HepG2 (cell line): ENCODE measurements at places on chromosomes 3 and 15.

GRCh38 chr3:184586851-184587250, 25.3 kb downstream of the EPHB3 start:
- no peak for DNase-seq

- no peak for DNase-seq
These were observed 171.2 kb downstream of the KCNMB2 start for GRCh38 chr3:178707311-178708031.

GRCh38 chr3:106302451-106303221, 433.8 kb upstream of the CBLB start:
- no peak for DNase-seq

DNA sequence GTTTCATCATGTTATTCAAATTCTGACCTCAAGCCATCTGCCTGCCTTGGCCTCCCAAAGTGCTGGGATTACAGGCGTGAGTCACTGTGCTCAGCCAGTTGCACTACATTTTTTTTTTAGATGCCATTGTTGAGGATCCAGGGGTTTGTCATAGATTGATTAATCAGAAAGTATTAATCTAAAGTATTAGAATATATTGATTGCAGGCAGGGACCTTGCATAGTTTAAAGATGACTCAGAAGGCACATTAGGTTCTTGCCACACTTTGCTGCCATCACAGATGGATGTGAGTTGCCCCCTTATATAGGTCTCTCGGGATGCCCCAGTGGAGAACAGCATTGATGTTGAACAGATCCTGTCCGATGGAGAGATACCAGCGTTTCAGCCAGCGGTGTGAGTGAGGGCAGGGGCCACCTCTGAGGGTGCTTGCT, 41.1 kb downstream of the IGF1R start:
- no peak for DNase-seq

DNA sequence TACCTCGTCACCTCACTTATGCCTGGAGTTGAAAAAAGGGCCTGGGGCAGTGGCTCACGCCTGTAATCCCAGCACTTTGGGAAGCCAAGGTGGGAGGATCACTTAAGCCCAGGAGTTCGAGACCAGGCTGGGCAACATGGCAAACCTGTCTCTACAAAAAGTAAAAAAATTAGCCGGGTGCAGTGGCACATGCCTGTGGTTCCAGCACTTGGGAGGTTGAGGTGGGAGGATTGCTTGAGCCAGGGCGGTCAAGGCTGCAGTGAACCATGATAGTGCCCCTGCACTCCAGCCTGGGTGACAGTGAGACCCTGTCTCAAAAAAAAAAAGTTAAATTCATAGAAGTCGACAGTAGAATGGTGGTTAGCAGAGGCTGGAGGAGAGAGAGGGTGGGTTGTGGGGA, 4.6 kb upstream of the NEIL1 start:
- DNase-seq: no peak

DNA sequence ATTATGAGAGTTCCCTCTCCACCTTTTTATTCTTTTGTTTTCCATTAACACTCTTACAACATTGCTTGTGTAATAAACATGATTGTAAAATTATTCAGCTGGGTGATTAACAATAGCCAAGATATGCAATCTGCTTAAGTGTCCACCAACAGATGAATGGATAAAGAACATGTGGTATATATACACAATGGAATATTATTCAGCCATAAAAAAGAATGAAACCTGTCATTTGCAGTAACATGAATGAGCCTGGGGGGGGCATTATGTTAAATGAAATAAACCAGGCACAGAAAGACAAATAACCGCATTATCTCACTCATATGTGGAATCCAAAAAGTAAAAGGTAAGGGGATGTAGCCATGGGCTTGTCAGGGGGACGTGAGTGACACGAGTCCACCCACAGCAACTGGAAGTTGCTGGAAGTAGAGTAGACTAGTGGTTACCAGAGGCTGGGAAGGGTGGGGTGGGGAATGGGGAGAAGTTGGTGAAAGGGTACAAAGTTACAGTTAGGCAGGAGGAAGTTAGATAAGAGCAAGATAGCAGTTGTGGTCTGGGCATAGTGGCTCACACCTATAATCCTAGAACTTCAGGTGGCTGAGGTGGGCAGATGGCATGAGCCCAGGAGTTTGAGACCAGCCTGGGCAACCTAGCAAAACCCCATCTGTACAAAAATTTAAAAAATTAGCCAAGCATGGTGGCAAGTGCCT, 28.7 kb upstream of the CD47 start:
- no peak for DNase-seq

GRCh38 chr3:74862476-74862875, 248.0 kb upstream of the CNTN3 start:
- DNase-seq: no peak

- no peak for DNase-seq
These were observed 109.1 kb downstream of the MINAR1 start for GRCh38 chr15:79541196-79541595.

DNA sequence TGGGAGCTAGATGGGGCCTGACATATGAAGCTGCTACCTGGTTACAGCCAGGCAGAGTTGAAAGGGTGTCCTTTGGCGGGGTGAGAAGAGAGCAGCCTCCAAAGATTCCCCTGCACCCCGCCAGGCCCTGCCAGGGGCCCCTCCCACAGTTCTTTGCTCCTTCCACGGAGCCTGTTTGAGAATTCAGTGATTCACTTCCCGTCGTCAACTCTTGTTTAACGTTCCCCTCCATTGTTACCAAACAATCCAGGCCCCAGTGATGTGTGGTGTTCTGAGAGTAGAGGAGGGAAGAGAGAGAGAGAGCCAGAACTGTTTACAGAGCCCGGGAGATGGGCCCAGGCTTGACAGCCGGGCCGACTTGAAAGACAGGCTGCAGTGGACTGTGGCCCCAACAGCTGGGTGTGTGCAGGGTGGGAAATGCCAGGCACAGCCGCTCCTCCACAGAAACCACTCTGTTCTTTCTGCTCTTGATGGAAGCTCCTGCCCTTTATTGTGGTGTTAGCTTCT, 81.5 kb downstream of the SMAD3 start:
- peak; percentile 97 for DNase-seq

DNA sequence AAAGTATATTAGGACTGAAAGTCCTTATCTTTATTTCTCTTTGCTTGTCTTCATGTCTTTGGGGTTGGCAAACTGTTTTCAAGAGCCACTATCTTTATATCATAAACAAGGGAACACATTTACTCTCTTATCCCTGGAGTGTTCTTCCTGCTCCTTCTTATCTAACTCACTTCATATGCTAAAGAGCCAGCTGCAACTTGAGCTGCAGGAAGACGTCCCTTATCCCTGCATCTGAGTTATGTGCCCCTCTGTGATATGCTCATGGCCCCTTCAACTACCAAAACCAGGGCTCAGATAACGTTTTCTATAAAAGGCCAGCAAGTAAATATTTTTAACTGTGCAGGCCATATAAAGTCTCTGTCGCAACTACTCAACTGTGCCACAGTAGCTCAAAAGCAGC, 137.0 kb upstream of the CRBN start:
- DNase-seq: no peak

GRCh38 chr15:68057758-68058157, 3.6 kb downstream of the PIAS1 start:
- peak; percentile 28 for DNase-seq

GRCh38 chr15:58957101-58957973, 23.9 kb upstream of the SLTM start:
- peak; percentile 69 for DNase-seq

GRCh38 chr3:20930034-20930433, 744.0 kb upstream of the SGO1 start:
- no peak for DNase-seq

GRCh38 chr3:186640473-186640818, 247 bp downstream of the FETUB start:
- no peak for DNase-seq

DNA sequence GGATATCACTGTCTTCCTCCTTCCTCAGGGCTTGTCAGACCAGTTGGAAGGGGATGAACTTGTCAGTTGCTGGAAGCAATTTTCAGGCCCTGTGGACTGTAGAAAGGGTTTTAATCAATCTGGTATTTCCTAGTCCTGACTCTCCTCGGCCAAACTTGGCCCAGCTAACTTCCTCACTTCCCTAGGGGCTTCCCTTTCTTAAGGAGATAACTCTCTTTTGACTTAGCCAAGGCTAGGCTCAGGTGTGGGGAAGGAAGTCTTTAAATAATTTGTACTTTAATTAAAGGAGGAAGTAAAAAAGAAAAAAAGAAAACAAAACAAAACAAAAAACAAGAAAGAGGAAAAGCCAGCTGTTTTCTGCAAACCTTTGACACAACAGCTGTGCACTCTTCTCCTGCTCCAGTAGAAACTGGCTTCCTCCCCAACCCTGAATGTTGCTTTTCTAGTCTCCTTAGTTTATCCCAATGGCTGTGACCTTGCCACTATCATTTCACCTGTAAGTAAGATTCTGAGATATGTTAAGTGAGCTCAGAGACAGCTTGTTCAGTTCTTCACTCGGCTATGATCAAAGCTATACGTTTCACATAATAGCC, 53.0 kb upstream of the ST3GAL6 start:
- DNase-seq: no peak

DNA sequence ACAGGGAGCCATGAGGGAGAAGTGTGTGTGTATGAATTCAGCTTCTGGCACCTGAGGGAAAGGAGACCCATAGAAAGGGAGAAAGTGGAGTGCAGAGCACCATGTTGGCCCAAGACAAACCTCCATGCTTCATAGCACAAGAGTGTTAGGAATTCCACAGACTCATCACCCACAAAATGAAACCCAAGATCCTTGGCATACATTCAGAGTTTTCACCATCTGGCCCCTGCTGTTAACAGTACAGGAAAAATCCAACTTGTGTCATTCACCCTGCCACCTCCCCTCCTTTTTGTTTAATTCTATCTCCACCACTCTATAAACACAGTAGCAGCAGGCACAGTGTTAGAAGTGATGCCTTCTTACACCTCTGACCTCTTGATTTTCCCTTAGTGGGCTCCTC, 60.0 kb upstream of the MNS1 start:
- DNase-seq: no peak

DNA sequence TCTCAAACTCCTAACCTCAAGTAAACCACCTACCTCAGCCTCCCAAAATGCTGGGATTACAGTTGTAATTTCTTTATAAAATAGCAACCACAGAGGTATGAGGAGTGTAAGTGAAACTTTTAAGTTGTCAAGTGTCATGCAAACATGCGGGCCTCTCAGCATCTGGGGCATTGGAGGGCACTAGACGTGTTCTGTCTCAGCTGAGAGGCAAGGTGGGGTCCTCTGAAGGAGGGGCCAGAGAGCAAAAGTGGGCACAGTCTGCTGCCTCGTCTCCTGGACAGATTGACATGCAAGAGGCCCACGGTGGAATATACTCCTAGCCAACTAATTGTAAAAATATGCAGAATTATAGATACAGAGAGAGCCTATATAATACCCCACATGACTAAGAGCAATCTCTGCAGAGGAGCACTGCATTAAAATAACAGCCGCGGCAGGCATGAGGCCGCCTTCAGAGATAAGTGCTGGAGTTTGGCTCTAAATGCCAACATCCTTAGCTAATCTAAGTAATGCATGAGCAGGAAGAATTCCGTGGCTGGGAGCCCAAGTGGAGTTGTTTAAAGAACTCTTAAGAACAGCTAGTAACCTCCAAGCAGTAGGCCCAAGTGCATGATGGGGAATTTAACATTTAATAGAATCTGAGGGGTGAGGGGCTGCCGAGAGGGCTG, 87.8 kb upstream of the RNU6-1 start:
- DNase-seq: no peak

DNA sequence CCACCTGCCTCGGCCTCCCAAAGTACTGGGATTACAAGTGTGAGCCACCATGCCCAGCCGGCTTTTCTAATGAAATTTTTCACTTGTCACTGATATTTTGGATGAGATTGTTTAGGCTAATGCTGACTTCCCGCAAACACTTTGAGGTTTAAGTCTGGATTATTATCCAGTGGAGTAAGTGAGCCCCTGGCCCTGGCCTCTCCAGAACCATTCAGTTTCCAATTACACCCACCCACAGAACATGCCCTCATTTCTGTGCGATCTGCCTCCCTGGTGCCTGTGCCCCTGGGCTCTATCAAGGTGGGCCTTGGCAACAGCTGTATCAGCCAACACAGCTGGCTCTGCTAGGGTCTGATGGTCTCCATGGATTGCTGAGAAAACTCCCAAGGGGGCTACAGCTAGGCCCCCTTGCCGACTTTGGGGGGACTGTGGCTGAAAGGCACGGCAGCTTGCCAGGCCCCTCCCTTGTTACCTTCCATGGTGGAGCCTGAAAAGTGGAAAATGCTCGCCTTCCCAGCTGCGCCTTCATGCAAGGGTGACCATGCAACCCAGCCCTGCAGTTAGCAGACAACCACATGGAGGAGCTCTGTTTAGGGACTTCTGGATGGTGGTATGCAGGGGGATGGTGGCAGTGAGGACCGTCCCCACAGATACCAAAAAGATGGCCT, 288.9 kb downstream of the FAM43A start:
- no peak for DNase-seq
